ENCODE measurements at places on chromosomes 1 and 21. TPM values are rescaled to one million over a fixed set of nuclear protein-coding genes. Genes with fewer than 3 reads are reported as not detected.

The CNKSR1 gene
- total RNA-seq: 12.9 TPM

The KCNE2 gene
- total RNA-seq: 0.50 TPM

The LEFTY1 gene
- 2.1 TPM for total RNA-seq

The RGS13 gene
- total RNA-seq: not detected

The EIF4G3 gene
- 158 TPM for total RNA-seq

The CRP gene
- not detected for total RNA-seq

The RUNX1 gene
- total RNA-seq: 5.7 TPM

The IFFO2 gene
- 18.2 TPM for total RNA-seq

The RWDD3 gene
- total RNA-seq: 24.0 TPM

The SH2D2A gene
- total RNA-seq: 0.81 TPM

The OR4F16 gene
- total RNA-seq: 1.2 TPM

The CTTNBP2NL gene
- total RNA-seq: 33.4 TPM

The CYP4Z1 gene
- 2.8 TPM for total RNA-seq

The TGFBR3 gene
- total RNA-seq: 12.9 TPM

The TNFRSF4 gene
- 0.54 TPM for total RNA-seq

The NKAIN1 gene
- total RNA-seq: 8.6 TPM

The KISS1 gene
- not detected for total RNA-seq

The ADAM30 gene
- total RNA-seq: not detected

The ELAVL4 gene
- total RNA-seq: 68.3 TPM

Data from dorsolateral prefrontal cortex (tissue), 122 donors.